NCI-H1092 (cell line): ENCODE measurements at places on chromosomes 4 and X.

- no peak for DNase-seq
Observed at GRCh38 chrX:153060095-153060445, 3.8 kb downstream of the PNMA3 start.

GRCh38 chr4:185787926-185788679, 23.9 kb downstream of the SORBS2 start:
- peak; percentile 81 for DNase-seq

GRCh38 chr4:4344915-4345527, 41.9 kb upstream of the NSG1 start:
- DNase-seq: no peak

- no peak for DNase-seq
Observed at GRCh38 chrX:144295921-144296320, 412.1 kb downstream of the UBE2NL start.

DNA sequence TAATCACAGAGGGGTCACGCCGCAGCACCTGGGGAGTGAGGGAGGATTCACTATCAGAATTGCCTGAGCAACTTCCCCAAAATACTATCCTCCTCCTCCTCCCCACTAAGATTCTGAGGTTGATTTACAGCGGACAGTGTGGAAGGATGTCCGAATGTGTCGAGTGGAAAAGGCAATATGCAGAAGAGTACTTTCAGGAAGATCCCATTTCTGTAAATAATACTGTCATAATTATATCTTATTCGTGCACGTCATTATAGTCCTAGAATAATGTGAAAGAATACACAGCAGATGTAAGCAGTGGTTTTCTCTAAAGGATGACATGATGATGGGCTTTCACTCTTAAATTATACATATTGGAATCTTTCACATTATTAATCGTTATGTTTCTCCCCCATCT, 149.8 kb upstream of the NOCT start:
- DNase-seq: no peak

DNA sequence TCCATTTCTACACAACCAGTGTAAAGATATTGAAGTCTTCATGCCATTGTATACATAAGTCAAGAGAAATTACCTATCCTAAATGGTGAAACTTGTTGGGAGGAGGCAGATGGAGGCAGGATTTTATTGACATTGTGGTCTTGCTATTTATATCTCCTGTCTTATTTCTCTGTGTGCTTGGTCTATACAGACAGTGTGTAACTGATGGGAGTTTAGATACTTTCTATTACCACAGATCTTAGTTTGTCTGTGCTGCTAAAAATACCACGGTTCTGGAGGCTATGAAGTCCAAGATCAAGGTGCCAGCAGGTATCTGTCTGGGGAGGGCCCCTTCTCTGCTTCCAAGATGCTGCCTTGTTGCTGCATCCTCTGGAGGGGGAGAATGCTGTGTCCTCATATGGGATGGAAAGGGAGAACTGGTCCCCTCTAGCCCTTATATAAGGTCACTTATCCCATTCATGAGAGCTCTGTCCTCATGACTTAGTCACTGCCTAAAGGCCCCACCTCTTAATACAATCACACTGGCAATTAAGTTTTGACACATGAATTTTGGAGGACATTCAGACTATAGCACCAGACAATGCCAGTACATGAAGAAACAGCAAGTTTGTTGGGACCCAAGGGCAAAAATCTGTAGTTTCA, 62.4 kb downstream of the SYNPO2 start:
- no peak for DNase-seq

- DNase-seq: no peak
Observed at GRCh38 chr4:130478406-130478805, 1382.5 kb downstream of the C4orf33 start.

- no peak for DNase-seq
Observed at GRCh38 chr4:174012135-174012885, 271.2 kb downstream of the FBXO8 start.

GRCh38 chrX:36908801-36909675, 99.1 kb upstream of the FAM47C start:
- peak; percentile 3 for DNase-seq

DNA sequence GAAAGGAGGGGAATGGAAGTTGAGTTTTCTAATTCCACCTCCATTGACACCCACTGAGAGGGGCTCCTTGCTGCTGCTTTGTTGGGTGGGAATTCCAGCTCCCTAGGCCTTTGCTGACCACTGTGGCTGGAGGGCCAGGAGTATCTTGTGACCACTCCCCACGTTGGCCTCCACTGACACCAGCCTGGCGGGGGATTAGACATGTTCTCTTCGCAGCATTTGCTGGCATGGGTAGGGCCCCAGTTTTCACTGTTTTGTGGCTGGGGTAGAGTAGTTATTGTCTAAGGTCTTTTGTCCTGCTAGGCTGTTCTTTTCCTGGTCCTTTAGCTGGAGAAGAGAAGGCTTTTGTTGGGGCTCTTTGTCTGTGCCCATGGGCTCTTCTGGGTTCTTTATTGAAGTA, 116.7 kb downstream of the CDKL5 start:
- DNase-seq: no peak
